ENCODE measurements at places on chromosomes 13 and 19. TPM values are rescaled to one million over a fixed set of nuclear protein-coding genes. Genes with fewer than 3 reads are reported as not detected.

SYT5 gene
- 0.47 TPM for polyA plus RNA-seq

DNA sequence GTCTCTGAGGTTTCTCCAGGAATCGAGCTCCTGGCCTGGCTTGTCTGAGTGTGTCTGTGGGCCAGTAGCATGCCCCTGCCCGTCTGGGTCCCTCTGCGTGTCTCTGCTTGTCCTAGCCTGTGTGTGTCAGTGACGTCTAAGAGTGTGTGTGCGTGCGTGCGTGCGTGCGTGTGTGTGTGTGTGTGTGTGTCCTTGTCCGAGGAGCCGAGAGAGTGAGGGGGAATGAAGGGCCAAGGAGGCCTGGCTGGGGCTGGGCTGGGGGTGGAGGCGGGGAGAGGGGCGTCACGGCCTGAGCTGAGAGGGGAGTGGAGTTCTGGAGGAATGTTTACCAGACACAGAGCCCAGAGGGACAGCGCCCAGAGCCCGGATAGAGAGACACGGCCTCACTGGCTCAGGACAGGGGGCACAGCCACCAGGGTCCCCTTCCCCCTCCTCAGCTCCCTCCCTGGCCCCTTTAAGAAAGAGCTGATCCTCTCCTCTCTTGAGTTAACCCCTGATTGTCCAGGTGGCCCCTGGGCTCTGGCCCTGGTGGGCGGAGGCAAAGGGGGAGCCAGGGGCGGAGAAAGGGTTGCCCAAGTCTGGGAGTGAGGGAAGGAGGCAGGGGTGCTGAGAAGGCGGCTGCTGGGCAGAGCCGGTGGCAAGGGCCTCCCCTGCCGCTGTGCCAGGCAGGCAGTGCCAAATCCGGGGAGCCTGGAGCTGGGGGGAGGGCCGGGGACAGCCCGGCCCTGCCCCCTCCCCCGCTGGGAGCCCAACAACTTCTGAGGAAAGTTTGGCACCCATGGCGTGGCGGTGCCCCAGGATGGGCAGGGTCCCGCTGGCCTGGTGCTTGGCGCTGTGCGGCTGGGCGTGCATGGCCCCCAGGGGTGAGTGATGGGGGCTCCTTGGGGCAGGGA is at the start of gene AXL:
Gene AXL, plus strand, starts transcription at position 609 of the 893 bp plus-strand sequence. Its CDS starts 170 bp downstream, at position 779.
- no peak for DNase-seq

PLVAP gene
- polyA plus RNA-seq, result 223 TPM

MAMSTR gene
- 5.0 TPM for polyA plus RNA-seq

DNA sequence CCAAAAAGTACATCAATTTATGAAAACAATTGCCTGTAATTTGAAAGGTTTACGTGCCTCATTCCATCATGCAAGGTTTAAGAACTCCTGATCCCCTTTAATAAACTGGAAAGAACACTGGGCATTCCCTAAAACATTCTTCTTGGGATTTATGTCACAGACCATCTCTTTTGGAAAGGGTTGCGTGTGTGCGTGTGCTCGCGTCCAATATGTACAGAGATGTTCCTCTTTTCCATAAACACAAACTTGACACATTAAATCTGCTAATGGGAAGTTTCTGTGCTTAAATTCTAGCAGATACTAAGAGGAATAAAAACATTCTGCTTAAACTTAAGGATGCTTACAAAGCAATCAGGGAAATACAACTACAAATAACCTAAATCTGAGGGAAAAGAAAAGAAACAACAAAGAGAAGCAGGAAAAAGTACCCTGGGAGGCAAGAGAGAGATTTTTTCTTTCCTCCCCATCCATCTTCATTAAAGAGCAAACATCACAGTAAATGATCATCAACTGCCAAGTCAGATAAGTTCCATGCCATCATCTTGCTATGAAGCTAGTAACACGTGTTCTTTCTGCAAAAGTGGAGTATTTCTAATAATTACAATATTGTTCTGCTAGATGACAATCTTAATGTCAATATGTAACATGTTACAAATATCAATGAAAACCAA is 83.7 kb downstream of the STK24 start:
- no peak for DNase-seq

GJA3 gene
- 13.8 TPM for polyA plus RNA-seq

- DNase-seq, result no peak
Measured at GRCh38 chr13:43574605-43575004, 212.2 kb downstream of the ENOX1 start.

LYPD3 gene
- polyA plus RNA-seq, result 1.8 TPM

LILRB3 gene
- 3.8 TPM for polyA plus RNA-seq

DNA sequence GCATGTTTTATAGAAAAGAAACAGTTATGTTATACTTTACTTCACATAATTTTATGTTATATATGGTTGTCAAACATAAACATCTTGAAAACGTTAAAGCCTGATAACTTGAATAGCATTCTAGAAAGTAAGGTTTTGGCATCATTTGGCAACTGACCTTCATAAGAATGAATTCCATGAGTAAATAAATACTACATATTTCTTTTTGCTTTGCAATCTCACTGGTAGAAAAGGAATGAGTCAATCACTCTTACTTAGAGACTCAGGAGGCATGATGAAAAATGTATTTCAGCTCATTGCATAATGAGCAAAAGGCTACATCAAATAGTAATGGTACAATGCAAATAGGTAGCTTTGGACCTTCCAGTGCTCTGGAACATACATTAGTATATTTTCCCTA is 1381.9 kb downstream of the EFNB2 start:
- DNase-seq, result no peak

GRCh38 chr13:110525328-110526319 is 35.9 kb downstream of the RAB20 start:
- no peak for DNase-seq

B9D2 gene
- 5.8 TPM for polyA plus RNA-seq

SOX1 gene
- polyA plus RNA-seq, result not detected

SPIB gene
- polyA plus RNA-seq, result 0.99 TPM

DNA sequence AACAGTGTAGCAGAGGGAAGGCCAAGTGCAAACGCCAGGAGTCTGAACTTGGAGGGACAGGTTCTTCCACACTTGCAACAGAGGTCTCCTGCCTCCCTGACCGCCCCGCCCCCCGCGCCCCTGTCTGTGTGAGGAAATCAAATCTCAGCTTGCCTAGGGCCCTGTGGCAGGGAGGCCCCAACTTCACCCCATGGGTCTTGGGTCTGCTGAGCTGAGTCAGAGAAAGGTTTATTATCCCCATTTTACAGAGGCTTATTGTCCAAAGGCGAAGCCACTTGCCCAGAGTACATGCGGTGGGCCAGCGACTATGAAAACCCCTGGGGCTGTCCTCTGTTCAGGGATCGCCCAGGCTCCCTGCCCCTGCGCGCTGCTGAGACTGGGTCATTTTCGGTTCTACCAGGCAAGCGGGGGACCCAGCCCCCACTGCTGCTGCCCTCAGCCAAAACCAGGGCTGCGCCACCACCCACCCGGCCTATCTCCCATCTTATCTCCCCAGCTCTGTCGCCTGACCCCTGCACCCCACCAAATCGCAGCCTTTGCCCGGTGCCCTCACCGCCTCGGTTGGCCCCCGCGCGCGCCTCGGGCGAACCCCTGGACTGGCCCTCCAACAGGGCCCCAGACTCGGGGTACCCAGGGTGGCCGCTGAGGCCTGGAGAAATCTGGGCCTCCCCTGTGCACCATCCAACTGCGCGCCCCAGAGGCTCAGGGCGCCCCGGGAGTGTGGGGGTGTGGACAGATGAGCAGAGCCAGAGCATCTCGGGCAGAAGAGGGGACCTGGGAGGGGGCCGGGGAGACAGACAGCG is 850 bp upstream of the CERS4 start:
- no peak for DNase-seq

GRCh38 chr19:51250786-51251467 is at the start of gene SIGLECL1:
Gene SIGLECL1, plus strand, starts transcription at chr19:51251080. Its CDS starts 12,993 bp downstream, at chr19:51264073.
- no peak for DNase-seq

DNA sequence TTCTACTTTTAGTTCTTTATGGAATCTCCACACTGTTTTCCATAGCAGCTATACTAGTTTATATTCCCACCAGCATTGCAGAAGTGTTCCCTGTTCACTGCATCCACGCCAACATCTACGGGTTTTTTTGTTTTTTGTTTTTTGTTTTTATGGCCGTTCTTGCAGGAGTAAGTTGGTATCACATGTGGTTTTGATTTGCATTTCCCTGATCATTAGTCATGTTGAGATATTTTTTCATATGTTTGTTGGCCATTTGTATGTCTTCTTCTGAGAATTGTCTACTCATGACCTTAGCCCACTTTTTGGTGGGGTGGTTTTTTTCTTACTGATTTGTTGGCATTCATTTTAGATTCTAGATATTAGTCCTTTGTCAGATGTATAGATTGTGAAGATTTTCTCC is 89.7 kb downstream of the FRY start:
- no peak for DNase-seq

FFAR2 gene
- polyA plus RNA-seq, result 0.55 TPM

FLT1 gene
- polyA plus RNA-seq, result 39.1 TPM

GRCh38 chr19:11375143-11375948 is 880 bp downstream of the SWSAP1 start:
- DNase-seq, result no peak

- no peak for DNase-seq
Measured at GRCh38 chr13:99496184-99497142, 4.8 kb upstream of the TM9SF2 start.

BCKDHA gene
- polyA plus RNA-seq, result 28.6 TPM

LILRB4 gene
- 1.7 TPM for polyA plus RNA-seq

DNA sequence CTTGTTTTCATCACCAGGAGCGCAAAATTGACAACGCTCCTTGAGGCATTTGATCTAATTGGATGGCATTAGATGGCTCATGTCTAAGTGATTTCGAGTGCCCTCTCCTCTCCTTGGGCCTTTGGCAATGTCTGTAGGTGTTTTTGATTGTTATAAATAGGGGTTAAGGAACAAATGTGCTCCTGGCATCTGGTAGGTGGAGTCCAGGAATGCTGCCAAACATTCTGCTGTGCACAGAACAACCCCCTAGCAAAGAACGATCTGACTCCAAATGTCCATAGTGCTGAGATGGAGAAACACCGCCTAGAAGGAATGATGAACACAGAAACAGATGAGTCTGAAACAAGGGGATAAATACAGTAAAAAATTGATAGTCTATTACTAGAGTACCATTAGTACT is 68.0 kb upstream of the C1QTNF9B start:
- DNase-seq, result no peak

LSR gene
- polyA plus RNA-seq, result 46.4 TPM

DNA sequence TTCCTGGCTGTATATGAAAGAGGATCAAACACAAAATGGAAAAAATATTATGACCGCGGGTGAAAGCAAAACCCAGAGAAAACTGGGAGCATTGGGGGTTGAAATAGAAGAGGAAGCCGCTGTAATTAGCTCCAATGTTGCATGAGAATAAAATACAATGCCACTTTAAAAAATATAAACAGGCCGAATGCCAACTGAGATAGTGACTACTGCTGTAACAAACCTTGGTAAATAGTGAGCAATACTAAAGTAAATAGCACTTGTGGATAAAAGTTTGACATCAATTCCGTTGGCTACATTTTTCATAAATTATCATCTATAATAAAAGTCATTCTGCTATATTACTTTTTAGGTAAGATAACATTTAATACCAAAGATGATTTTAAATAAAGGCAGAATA is 395.8 kb upstream of the MIR17HG start:
- DNase-seq, result no peak

DNA sequence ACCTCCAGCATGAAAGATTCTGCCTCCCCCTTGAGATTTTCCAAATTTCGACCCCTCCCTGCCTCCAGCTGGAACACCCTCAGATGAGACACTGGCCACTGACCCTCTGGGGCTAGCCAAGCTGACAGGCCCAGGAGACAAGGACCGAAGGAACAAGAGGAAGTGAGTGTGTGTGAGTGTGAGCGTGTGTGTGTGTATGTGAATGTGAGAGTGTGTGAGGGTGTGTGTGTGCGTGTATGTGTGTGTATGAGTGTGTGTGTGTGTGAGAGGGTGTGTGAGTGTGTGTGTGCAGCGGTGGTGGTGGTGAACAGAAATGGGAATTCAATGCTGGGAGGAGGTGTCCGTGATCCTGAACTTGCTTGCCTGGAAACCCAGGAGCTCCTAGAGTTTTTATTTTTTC is 13.8 kb downstream of the HRC start:
- no peak for DNase-seq

POSTN gene
- 301 TPM for polyA plus RNA-seq

DNA sequence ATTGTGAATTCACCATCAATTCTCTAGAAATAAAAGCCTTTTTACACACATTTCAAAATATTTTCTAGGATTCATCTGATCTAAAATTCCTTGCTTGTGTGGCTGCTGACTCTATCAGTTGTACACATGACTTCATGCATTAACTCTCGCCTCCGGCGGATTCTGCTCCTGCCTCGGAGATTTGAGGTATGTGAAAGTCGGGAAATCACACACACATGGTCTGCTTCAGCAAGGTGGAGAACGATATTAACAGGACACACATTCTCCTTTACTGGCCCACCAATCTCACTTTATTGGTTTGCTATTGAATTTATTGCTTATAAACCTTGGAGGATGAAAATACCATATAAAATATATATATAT is 855.7 kb downstream of the SLITRK5 start:
- no peak for DNase-seq

GRCh38 chr19:4067396-4068046 is 822 bp upstream of the ZBTB7A start:
- DNase-seq, result no peak
